ENCODE measurements at places on chromosomes 11 and 22.
A peak's percentile ranks its signal among the peaks of the same experiment; 100 is the strongest.

GRCh38 chr11:118267486-118267885, 3.4 kb upstream of the MPZL2 start:
- DNase-seq: no peak

GRCh38 chr11:78533399-78533798, 41.3 kb downstream of the NARS2 start:
- no peak for DNase-seq

- no peak for DNase-seq
Measured at GRCh38 chr11:64661146-64661545, 61.9 kb downstream of the NRXN2 start.

- DNase-seq: no peak
Measured at GRCh38 chr11:72521664-72522063, 87.3 kb upstream of the CLPB start.

DNA sequence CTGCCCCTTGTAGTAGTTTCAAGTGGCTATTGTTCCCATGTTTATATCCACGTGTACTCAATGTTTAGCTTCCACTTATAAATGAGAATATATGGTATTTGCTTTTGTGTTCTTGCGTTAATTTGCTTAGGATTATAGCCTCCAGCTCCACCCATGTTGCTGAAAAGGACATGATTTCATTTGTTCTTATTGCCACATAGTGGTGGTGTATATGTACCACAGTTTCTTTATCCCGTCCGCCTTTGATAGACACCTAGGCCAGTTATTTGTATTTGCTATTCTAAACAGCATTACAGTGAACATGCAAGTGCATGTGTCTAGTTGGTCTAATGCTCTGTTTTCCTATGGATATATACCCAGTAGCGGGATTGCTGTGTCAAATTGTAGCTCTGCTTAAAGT, 6.8 kb downstream of the OR51B2 start:
- no peak for DNase-seq

GRCh38 chr22:25365491-25366261, 146.2 kb downstream of the CRYBB2 start:
- DNase-seq: no peak

DNA sequence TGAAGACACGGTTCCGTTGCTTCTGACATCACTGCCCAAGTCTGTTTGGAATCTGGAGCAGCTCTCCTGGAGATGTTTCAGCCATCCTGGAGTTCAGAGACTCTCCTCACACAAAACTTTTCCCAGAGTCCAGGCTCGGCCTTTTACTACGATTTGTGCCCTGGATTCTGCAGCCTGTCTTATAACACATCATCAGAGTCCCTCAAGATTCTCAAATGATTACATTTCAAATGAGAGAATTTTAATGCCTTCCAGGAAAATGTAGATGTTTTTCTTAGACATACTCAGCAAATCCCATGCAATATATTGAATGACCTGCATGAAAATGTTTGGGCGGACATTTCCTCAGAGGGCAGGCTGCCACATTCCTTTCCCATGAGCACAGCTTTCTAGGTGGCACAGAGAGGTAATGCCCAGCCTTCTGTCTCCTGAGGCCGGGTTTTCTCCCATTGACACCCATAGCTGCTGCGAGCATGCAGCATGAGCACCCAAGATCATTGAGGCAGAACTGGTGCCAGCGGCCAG, 129.1 kb downstream of the SNX19 start:
- DNase-seq: peak; percentile 84

GRCh38 chr11:133053124-133053776, 479.1 kb downstream of the OPCML start:
- DNase-seq: no peak

GRCh38 chr11:78208257-78209165, 19.8 kb downstream of the USP35 start:
- DNase-seq: no peak

GRCh38 chr22:41512421-41513194, 31.7 kb downstream of the POLR3H start:
- no peak for DNase-seq

GRCh38 chr11:76203937-76204336, 2.4 kb downstream of the WNT11 start:
- DNase-seq: no peak

- DNase-seq: no peak
Measured at GRCh38 chr11:69348414-69349235, 54.7 kb downstream of the MYEOV start.

- DNase-seq: peak; percentile 46
Measured at GRCh38 chr11:2593393-2593950, 106.3 kb downstream of the KCNQ1OT1 start.

DNA sequence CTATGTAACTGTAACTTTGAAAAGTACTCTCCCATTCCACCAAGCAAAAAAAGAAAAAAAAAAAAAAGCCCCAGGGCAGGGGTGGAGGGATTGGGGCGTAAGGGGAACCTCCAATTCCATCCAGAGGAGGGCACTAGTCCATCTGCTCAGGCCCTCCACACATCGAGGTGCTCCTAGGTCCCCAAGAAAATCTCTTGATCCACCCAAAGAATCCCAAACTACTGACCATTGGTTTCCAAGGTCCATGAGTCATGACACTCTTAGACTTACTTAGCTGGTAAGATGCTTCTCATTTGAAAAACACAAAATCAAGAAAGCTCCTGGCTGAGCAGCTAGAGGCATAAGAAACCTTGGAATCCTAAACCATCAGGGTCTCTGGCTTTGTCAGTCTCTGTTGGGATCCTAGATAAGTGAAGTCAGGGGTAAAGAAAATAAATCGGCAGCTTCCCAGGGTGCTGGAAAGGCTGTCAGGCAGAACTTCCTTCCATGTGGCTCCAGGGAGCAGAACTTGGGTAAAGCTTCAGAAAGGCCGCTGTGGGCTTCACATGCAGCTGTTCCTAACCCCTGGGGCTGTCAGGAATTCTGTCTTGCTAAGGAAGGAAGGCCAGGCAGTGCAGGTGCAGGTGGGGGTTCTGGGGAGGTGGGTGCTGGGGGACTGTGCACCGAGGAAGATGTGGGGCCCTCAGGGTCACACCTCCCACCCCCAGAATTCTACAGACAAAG, 49.4 kb upstream of the ADA2 start:
- DNase-seq: no peak

GRCh38 chr11:70883323-70883940, 368.9 kb downstream of the SHANK2 start:
- peak; percentile 62 for DNase-seq

GRCh38 chr11:35089666-35090065, 49.3 kb upstream of the CD44 start:
- DNase-seq: no peak

DNA sequence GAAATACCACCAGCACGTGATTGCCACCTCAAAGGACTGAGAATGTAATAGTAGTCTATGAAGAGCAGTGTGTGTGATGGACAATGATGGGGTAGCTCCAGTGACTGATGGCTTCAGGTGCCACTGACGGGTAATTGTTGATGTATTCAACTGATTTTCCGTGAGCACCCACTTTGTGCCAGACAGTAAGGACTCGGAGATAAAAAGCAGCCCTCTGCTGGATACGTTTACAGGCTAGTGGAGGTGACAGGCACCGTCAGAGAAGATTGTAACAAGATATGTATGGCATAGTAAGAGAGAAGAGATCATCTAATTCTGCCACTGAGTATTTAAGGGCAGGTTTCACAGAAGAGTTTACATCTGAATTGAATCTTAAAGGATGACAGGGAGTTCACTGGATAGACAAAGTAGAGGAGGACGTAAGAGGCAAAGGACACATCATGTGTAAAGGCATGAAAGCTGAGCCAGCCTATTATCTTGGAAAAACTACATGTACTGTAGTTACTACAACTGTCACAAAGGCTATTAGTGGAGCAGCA, 1.1 kb upstream of the ENTHD1 start:
- DNase-seq: no peak

DNA sequence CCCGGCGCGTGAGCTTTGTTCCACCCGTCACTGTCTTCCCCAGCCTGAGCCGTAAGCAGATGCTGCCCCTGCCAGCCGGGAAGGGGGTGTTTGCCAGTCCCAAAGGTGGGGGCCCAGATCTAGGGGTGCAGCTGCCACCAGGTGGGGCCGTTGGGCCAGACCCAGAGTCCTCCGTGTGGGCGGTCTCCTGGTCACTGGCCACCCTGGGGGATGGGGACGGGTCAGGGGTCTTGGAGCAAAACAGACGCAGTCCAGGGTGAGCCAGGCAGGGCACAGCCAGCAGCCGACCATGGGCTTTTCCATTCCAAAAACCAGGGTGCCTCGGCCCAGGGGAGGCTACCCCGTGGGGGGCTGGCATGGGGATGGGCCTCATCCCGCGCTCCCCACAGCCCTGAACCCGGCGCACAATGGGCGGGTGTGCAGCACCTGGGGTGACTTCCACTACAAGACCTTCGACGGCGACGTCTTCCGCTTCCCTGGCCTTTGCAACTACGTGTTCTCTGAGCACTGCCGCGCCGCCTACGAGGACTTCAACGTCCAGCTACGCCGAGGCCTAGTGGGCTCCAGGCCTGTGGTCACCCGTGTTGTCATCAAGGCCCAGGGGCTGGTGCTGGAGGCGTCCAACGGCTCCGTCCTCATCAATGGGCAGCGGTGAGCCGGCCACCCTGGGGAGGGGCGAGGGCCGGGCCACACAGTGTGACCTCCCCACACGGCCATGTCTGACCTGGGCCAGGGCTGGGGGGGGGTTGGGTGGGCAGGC, 3.5 kb downstream of the MUC5B start:
- no peak for DNase-seq

DNA sequence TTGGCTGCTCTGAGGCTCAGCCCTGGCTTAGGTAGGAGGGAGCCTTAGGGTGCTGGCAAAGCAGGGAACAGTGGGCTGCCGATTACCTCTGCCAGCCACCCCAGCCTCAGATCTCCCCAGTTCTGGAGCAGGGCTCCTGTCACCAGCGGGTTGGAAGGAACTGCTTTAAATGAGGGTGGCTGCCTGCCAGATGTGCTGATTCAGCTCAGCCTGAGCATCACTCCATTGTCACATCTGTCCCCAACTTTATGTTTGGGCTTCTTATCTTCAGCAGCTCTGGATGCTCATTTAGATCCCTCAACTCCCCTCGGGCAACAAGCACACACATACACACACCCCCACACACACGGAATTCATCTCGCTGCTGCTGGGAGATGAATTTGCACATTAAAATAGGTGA, 16.9 kb upstream of the ANKK1 start:
- no peak for DNase-seq

DNA sequence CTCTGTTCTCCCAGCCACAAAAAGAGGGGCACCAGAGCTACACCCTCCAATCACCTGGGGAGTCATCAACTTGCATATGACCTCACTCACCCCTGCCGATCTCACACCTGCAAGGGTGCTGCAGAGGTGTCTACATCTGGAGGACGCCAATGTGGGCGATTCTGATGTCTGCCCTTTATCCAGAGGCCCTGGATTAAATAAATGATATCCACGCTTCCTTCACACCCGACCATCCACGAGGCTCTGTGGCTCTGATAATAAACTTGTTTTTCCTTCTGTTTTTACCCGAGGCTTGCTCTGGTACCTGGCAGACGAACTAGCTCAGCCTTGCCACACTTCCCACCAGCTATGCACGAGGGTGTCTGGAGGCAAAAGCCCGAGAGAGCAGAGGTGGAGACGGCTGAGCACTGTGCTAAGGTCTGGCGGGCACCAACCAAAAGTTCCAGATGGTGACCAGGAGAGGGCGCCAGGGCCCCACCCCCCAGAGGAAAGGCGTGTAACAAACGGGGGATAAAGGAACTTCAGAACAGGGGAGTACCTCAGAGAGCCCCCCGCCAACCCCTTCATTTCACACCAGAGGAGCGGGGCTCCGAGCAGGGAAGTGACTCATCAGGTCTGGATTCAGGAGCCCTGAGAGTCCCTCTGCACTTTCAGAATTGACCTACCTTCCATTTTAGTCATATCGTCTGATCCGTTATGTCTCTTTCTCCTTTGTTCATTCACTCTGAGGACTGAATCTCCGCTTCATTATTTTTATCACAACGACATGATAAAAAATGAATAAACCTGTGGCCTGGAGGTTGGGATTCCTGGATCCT, 13.5 kb downstream of the SCN3B start:
- DNase-seq: no peak

DNA sequence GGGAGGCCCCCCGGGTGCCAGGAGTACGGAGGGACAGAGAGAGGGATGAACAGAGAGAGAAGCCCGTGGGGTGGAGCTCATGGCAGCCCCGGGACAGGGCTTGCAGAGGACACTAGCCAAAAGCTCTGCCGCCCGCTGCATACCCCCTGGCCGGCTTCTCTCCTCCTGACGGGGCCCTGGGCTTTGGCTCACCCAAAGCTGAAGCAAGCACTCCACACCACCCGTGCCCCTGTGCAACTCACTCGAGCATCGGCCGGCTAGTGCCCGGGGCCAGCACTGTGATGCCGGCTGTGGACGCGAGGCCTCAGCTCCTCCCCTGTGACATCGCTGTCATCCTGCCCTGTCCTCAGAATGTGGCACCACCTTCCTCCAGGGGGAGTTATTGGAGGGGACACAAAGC, 429.6 kb downstream of the BRD1 start:
- DNase-seq: no peak

- no peak for DNase-seq
Measured at GRCh38 chr11:102853956-102854355, 10.5 kb upstream of the MMP3 start.

- no peak for DNase-seq
Measured at GRCh38 chr11:14248580-14248981, 110.4 kb downstream of the RRAS2 start.

- DNase-seq: no peak
Measured at GRCh38 chr11:18773104-18773503, 18.5 kb downstream of the PTPN5 start.

DNA sequence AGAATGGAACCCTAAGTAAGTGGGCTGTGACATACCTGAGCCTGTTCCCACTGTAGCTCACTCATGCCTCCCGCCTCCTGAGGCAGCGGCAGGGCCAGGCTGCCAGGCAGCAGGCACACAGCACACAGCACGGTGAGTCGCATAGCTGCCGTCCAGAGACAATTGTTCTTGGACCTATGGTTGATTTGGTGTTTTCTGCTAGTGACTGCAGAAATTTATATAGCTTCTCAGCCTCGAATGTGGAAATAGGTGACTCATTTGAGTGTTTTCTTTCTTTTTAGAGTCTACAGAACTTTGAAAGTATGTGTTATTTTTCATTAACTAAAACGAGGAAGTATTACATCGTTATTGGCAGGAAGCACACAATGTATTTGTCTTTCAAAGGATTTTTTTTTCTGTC, at the start of gene MMP7:
Gene MMP7, minus strand, starts transcription at position 190 of the 400 bp plus-strand sequence. Its CDS starts 47 bp downstream, at position 143.
- no peak for DNase-seq

DNA sequence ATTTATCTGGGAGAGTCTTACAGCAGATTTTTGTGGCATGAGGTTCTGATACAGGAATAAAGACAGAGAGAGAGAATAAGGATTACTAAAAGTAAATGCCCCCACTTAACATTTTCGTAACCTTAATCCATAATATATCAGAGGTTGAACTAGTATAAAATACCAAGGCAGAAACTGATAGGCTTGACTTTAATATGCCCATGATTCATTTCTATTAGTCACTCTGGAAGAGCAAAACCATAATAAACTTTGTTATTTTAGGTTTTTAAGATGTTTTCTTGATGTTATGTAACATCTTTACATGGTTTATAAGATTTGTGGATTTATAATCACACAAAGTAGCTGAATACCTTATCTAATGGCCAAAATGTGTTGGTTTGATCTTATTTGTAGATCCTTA, 19.1 kb downstream of the GUCY1A2 start:
- DNase-seq: no peak

- no peak for DNase-seq
Measured at GRCh38 chr22:31680861-31681341, 18.9 kb upstream of the PISD start.

- DNase-seq: no peak
Measured at GRCh38 chr11:86724137-86724536, 51.7 kb upstream of the ME3 start.

- DNase-seq: no peak
Measured at GRCh38 chr11:102172127-102172848, 62.0 kb downstream of the YAP1 start.
